ENCODE measurements at places on chromosomes 1 and 21. TPM values are rescaled to one million over a fixed set of nuclear protein-coding genes. Genes with fewer than 3 reads are reported as not detected.

DNA sequence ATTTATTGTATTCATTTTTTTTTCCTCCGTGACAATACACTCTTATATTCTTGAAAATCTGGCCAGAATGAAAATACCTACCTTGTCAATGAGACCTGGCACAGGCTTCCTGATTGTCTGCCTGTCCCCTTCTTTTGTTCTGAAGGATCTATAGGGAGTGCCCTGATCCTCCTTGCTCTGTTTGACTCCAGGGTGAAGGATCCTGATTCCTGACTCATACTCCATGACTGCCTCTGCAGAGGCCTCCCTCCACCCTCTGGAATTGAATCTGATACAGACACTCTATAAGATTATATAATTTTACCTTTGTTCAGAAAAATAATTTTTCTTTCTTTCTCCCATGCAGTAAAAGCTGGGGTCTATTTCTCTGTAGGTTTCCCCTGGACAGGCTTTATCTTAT is 116.2 kb downstream of the HMCN1 start:
- DNase-seq: no peak

GRCh38 chr1:76444773-76445172 is 370.2 kb downstream of the ST6GALNAC3 start:
- no peak for DNase-seq

DNA sequence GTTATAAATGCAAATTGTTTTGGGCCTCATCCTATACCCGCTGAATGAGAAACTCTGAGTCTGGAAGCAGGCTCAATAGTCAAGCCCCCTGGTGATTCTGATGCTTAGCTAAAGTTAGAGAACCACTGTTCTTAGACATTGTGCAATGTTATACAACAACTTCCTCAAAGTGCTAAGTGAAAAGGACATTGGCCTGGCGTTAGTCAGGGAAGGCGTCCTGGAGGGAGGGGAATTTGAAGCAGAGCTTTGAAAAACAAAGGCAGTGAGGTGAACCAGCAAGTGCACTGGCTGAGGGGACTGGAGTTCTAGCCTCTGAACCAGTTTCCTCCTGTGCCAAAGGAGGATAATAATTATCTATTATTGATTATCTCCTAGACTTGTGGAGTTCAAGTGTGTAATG is 5.1 kb downstream of the CD1D start:
- DNase-seq: no peak

DNA sequence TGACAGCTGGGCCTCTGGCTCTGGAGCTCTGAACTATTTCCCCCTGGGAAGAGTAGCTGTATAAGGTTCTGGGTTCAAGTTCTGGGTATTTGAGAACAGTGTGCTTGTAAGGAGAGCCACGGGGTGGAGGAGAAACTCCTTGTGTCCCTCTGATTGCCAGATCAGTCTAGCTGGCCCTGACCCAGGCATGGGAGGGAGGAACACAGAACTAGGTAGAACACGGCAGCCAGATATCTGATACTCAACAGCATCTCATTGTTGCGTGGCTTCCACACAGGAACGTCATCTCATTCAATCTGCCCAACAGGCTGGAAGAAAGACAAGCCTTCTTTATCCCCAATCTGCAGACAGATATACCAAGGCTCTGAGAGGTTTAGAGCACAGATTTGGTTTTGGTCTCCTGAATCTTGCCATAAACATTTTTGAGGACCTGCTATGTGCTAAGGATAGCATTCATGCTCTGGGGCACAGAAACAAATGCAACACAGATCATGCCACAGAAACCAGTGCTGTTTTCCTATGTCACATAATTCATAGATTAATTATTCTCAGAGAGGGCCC is 83.8 kb downstream of the PLXNA2 start:
- no peak for DNase-seq

DNA sequence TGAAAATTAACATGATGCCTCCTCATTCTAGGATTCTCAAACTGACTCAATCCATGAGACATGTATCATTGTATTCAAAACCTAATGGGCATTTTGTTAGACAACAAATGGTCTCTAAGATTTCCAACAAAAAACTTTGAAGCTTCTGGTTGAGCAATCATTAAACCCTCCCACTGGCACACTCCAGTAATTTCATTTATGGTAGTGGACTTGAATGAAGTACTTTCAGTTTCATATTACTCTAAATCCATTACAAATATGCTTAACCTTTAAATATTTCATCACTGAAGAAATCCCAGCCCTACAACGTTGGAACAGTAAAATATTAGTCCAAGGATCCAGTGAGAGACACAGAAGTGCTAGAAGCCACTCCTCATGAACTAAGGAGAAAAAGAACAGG is 43.5 kb downstream of the GBP6 start:
- DNase-seq: peak; percentile 8

GRCh38 chr1:92769856-92770255 is 15.1 kb downstream of the EVI5 start:
- no peak for DNase-seq

DNA sequence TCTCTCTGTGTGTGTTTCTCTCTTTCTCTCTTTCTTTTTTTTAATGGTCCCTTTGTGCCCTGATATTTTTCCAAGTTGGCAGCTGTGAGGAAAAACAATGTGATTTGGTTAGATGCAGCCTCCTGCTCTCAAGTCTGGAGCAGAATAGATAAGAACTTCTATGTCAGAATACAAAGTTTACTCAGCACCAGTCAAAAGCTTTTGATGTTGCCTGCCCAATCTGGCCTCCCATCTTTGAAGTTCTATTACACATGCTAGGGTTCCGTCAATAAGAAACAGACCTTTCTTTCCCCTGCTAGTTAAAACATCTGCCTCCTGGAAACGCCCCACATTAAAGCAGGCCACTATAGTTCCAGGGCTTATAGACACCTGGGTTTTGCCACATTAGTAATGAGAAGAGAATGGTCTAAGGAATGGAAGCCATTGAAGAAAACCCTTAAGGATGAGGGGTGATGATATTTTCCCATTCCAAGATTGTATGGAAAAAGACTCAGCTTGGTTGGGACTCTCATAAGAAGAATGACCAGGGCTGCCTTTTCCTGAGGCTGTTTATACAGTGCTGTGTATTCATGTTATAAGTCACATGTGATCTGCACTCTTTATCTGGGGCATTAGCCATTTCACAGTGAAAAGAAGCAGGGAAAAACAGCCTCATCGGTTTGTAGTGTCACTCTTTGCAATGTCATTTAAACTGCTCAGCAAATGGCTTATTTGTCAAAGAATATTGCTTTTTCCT is 414.7 kb upstream of the PROX1 start:
- no peak for DNase-seq

DNA sequence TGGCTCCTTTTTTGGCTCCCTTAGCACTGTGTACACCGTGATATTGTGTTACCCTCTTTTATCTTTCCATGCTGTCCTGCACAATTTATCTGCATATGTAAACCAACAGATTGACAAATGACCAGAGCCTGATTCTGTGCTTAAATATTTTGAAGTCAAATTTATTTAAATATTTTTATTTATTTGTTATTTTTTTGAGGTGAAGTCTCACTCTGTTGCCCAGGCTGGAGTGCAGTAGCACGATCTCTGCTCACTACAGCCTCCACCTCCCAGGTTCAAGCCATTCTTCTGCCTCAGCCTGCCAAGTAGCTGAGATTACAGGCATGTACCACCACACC is 12.8 kb downstream of the PMF1 start:
- no peak for DNase-seq

DNA sequence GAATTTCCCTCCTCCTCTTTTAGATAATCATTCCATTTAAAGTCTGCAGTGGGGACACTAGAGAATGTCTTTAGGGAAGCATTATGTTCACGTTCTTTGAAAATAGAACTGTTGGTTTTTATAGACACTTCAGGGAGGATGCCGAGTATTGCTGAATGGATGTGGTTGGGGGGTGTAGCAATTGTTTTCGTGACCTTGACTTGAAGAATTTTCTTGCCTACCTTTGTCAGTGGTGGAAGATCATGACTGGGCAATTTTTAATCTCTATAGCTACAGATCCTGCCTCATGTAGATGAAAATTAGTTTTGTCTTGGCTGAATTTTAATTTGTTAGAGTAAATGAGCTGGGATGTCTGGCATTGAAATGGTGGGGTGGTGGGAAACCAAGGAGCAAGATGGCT is 3.8 kb downstream of the SMG7 start:
- DNase-seq: no peak

GRCh38 chr1:46806196-46807020 is 7.6 kb downstream of the CYP4B1 start:
- DNase-seq: peak; percentile 69

GRCh38 chr1:192260076-192260475 is 56.7 kb upstream of the RGS21 start:
- no peak for DNase-seq

- DNase-seq: no peak
Observed at GRCh38 chr1:186615332-186615731, 64.9 kb downstream of the PTGS2 start.

- no peak for DNase-seq
Observed at GRCh38 chr1:235659186-235659771, 9.7 kb upstream of the GNG4 start.

DNA sequence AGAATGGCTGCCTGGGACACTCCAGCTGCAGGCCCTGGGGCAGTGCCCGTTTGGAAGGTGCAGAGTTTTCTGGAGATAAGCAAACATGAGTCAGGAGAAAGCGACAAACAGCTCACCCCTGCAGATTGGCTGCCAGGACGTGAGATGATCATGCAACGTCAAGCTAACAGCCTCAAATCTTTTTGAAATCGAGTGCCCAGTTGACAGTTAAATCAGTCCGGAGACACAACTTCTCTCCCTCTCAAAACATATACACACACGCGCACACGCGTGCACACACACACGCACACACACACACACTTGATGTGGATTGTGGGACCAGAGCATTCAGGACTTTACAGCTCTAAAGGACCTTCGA is 49.4 kb downstream of the TENT5C start:
- DNase-seq: peak; percentile 62

DNA sequence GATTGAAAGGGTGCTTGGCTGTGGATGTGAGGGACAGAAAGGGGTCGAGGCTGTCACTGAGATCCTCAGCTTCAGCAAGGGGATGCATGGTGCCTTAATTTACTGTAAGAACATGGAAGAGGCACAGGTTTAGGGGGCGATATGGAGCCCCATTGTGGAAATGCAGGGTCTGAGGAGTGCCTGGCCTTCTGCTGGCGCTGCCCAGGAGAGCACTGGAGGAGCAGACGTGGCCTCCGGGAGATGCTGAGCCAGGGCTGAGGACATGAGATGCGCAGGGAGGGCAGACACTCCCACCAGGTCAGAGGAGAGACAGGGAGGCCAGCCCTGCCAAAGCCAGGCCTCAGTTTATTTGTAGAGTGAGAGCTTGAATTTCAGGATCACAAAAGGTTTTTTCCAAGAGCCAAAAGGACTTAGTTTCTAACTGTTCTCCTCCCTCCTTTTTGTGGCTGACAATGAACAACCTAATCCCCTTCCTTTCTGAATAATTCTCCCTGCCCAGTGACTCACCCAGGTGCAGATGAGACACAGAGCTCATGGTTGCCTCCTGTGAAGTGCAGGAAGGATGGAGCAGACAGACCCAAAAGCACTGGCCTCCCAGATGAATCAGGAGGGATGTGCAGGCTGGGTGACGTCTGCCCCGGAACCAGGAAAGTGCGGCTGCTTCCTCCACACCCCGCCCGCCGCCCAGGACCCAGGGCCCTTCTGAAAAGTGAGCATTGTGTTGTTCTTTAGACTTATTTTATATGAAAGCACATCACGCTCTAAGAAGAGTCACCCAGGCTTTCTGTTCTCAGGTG is 73.0 kb upstream of the TMPRSS2 start:
- DNase-seq: peak; percentile 68

DNA sequence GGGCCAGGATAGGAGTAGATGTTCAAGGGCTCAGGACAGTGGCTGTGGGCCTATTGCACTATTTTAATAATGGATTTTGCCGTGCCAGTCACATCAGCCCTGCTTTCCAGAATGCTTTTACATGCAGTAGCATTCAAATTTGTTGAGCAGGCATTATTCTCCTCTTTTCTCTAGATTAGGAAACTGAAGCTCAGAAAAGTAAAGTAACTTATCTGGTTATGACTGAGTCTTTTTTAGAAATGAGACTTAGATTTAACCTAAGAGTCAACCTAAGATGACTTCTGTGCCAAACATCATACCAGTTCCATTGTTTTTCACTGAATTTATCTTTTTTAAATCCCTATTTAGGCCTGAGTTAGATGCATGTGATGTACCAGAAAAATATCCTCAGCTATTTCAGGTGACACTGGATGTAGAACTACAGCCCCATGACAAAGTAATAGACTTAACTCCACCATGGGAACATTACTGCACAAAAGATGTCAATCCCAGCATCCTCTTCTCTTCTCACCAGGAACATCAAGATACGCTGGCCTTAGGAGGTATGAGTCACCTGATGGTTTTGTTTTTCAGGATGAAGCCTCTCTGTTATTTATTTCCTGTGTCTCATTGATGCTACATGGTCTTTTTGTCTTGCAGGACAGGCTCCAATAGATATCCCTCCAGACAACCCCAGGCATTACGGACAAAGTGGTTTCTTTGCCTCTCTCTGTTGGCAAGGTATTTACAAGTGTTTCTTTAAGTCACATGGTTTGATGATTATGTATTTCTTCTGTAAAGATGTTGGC is 31.4 kb upstream of the LEPR start:
- DNase-seq: no peak

CFAP141 gene
- not detected for total RNA-seq

ADAMTS5 gene
- total RNA-seq: not detected

SLAMF1 gene
- total RNA-seq: not detected

PLA2G2C gene
- 0.48 TPM for total RNA-seq

AGMAT gene
- total RNA-seq: 2.7 TPM

PTGER3 gene
- total RNA-seq: 0.13 TPM

SPRR2F gene
- not detected for total RNA-seq

ZNF124 gene
- 9.5 TPM for total RNA-seq

ENAH gene
- 167 TPM for total RNA-seq

IL22RA1 gene
- total RNA-seq: 4.2 TPM

ENSA gene
- 229 TPM for total RNA-seq

KRTAP19-1 gene
- total RNA-seq: not detected

SLC26A9 gene
- 0.98 TPM for total RNA-seq

All from PC-9 (cell line).